Left renal cortex interstitium (tissue), 4 donors: ENCODE measurements at places on chromosomes 12 and 14. TPM values are rescaled to one million over a fixed set of nuclear protein-coding genes. Genes with fewer than 3 reads are reported as not detected.

- DNase-seq = no peak
Measured at GRCh38 chr12:22722081-22722480, 97.1 kb downstream of the ETNK1 start.

DNA sequence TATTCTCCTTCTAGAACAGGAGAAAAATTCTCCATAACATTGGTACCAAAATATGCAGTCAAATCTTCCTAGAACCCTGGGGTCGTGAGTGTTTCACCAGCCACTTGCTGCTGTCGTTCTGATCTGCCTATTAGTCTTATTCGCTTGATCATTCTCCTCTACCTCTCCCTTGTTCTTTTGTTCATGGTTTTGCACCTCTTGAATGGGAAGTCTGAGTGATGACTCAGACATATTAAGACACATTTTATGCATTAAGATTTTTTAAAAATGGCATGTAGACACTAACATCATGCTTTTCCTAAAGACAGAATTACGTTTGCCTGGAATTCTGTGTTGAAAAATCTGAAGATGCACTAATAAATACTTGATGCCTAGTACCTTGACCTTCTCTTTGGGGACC, 159.2 kb upstream of the LRIG3 start:
- DNase-seq = no peak

Gene TAS2R9
- not detected for polyA plus RNA-seq

GRCh38 chr14:96038558-96038919, 623 bp upstream of the C14orf132 start:
- no peak for DNase-seq

Gene MEG3
- polyA plus RNA-seq = 193 TPM

GRCh38 chr14:102089621-102090343, 2.9 kb upstream of the HSP90AA1 start:
- no peak for DNase-seq
